Activated CD8-positive, alpha-beta memory T cell treated with anti-CD3 and anti-CD28 coated beads for 1 hour (primary cell): ENCODE measurements at places on chromosomes 1 and 21.

GRCh38 chr1:2785631-2786328, 15.7 kb downstream of the TTC34 start:
- DNase-seq = no peak

DNA sequence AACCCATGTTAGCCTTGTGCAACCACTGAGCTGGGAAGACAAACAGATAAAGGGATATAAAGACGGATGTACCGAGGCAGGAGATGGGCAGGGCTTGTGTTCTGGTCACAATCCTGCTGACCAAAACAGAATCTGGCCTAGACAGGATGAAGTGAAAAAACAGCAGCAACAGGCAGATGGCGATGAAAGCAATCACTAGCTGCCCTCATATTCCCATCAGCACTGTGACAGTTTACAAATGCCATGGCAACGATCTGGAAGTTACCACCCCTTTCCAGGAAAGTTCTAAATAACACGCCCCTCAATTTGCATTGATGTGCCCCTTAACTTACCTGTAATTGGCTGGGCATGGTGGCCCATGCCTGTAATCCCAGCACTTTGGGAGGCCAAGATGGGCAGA, 40.6 kb upstream of the CD46 start:
- DNase-seq = no peak

GRCh38 chr21:34807881-34808568, 139.2 kb downstream of the CLIC6 start:
- DNase-seq = peak; percentile 29

- no peak for DNase-seq
Observed at GRCh38 chr1:69611316-69611715, 43.6 kb downstream of the LRRC7 start.

DNA sequence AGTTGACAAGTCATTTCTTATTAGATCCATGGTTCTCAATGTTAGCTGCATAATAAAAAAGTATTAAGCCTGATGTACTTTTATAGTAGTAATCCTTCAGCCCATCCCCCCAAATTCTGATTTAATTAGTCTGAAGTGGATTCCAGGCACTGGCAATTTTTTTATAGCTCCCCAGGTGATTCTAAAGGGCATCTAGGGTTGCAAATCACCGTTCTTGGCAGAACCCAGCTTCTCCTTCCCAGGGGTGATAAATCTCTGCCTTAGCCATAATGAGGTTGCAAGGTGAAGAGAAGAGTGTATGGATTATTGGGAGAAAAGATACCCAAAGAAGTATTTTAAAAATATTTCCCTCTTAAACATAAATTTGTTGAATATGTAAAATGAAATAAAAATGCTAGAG, 43.0 kb upstream of the RXRG start:
- no peak for DNase-seq

GRCh38 chr1:205733438-205734175, 16.4 kb downstream of the NUCKS1 start:
- no peak for DNase-seq

- DNase-seq = no peak
Observed at GRCh38 chr1:209586221-209586740, 2.8 kb downstream of the CAMK1G start.

GRCh38 chr1:109059026-109059425, 16.8 kb downstream of the TAF13 start:
- no peak for DNase-seq

DNA sequence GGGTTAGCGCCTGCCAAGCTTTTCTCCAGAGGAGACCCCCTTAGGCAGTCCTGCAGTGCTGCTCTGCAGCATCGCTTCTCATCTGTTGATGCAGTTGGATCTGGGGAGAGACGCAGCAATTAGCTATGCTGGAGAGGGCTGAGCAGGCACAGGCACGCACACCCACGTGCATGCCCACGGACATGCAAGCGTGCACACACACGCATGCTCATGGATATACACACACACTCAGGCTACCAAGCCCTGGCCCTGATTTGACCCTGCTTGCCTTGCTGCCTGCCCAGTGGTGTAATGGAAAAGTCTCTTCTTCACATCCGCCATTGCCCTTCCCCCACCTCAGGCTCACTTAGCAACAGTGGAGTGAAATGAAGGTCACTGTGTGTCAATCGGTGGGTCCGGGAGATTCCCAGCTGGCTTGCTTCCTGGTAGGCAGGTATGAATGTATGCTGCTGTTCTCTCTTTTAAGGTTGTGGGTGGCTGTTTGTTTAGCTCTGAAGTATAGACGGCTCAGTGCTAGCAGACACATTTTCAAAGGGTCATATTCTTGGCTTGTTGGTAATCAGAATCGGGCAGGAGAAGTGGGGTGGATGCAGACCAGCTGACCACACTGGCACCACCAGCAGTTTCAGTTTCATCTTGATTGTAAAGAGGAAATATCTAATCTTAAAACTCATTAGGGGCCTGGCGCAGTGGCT, 9.5 kb downstream of the ATP1B1 start:
- DNase-seq = no peak

GRCh38 chr1:159873530-159874143, 11.2 kb upstream of the VSIG8 start:
- no peak for DNase-seq

- no peak for DNase-seq
Observed at GRCh38 chr1:143736562-143736961, 235.2 kb downstream of the FAM72C start.

DNA sequence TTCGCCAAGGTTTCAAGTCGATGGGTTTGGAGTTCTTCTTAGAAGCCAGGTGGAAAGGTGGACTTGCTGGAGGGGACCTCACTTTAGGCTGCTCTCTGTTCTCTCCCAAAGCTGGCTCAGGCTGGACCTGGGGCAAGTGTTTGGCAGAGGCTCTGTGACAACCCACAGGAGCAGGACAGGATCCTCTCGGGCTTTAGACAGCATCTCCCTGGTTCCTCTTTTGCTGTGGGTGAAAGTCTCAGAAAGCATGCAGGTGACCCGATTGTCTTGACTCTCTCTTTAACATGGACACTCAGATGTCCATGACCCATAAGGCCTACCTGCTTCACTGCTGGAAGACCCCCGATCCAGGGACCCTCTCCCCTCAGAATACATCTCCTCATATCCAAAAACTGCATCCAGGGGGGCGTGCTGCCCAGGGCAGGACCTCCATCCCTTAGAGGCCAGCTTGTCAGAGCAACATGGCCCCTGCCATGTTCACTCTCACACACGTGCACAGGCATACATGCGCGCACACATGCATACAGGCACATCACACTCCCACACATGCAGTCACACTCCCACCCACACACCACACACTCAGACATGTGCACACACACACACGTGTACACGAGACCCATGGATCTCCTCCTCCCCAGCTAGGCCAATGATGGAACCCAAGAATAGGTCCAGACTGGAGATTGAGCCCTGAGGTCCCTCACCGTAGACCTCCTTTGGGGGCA, 21.3 kb downstream of the MRPL37 start:
- no peak for DNase-seq

- DNase-seq = no peak
Observed at GRCh38 chr1:19483261-19483660, 2.1 kb downstream of the CAPZB start.

DNA sequence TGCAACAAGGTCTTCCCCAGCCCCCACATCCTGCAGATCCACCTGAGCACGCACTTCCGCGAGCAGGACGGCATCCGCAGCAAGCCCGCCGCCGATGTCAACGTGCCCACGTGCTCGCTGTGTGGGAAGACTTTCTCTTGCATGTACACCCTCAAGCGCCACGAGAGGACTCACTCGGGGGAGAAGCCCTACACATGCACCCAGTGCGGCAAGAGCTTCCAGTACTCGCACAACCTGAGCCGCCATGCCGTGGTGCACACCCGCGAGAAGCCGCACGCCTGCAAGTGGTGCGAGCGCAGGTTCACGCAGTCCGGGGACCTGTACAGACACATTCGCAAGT, 3.8 kb downstream of the ZBTB18 start:
- no peak for DNase-seq

DNA sequence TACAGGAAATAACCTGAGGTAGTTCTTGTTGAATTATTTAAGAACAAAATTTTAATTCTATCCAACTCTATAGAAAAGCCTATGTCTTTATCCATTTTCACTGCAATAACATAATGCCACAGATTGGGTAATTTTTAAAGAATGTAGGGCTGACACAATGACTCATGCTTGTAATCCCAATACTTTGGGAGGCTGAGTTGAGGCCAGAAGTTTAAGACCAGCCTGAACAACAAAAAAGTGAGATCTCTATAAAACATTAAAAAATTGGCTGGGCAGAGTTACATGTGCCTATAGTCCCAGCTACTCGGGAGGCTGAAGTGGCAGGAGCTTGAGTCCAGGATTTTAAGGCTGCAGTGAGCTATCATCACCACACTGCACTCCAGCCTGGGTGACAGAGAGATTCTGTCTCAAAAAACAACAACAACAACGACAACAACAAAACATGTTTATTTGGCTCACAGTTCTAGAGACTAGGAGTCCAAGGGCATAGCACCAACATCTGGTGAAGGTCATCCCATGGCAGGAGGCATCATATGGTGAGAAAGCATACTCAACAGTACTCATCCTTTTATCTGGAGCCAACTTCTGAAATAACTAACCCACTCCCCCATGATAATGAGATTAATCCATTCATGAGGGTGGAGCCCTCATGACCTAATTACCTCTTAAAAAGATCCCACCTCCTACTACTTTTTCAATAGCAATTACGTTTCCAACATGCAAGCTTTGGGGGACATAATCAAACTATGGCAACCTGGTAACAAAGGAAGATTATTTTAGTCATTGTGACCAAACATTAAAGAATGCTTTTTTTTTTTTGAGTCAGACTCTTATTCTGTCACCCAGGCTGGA, 59.6 kb downstream of the ABL2 start:
- no peak for DNase-seq

GRCh38 chr1:89088572-89088971, 23.6 kb upstream of the GBP1 start:
- no peak for DNase-seq

GRCh38 chr1:57450981-57451380, 27.1 kb upstream of the DAB1 start:
- DNase-seq = no peak

- no peak for DNase-seq
Observed at GRCh38 chr1:31952825-31953220, 14.7 kb upstream of the PTP4A2 start.

GRCh38 chr1:223870617-223871574, 25.1 kb upstream of the TP53BP2 start:
- DNase-seq = no peak

DNA sequence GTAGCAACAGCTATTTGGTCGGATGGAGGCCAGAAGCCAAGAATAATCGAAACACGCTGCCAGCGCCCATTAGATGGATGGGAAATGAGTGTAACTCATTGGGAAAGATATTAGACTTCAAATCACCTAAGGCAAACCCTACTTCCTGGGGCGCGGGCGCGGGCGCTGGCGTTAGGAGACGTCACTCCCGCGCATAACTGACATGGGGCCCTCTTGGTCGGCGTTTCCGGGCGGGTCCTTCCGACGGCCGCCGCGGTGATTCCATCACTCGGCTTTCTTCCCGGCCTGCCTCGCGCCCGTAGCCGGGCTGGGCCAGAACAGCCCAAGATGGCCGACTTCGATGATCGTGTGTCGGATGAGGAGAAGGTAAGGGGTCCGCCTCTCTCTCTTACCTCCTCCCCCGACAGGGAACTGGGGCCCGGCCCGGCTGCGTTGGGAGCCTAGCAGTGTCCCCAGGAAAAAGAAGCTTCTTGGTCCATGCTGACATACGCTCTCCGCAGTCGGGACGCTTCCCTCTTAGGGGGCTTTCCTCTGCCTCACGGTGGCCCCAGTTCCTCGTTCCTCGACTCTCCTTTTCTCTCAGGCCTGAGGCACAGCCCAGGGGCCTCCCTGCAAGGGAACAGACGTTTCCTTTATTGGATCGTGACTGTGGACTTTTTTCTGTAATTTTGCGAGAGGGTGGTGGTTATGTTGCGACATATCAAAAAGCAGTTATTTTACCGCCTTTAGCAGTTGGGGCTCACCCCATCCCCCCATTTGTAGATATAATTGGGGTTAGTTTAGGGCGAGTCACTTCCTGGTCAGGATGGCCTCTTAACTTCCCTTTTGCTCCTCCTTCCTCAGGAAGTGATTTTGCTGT, at the start of gene CAPZA1:
TSS of gene CAPZA1 (plus strand) at position 315 of the 859 bp plus-strand sequence. CDS start at position 328, 13 bp downstream.
- peak; percentile 74 for DNase-seq

DNA sequence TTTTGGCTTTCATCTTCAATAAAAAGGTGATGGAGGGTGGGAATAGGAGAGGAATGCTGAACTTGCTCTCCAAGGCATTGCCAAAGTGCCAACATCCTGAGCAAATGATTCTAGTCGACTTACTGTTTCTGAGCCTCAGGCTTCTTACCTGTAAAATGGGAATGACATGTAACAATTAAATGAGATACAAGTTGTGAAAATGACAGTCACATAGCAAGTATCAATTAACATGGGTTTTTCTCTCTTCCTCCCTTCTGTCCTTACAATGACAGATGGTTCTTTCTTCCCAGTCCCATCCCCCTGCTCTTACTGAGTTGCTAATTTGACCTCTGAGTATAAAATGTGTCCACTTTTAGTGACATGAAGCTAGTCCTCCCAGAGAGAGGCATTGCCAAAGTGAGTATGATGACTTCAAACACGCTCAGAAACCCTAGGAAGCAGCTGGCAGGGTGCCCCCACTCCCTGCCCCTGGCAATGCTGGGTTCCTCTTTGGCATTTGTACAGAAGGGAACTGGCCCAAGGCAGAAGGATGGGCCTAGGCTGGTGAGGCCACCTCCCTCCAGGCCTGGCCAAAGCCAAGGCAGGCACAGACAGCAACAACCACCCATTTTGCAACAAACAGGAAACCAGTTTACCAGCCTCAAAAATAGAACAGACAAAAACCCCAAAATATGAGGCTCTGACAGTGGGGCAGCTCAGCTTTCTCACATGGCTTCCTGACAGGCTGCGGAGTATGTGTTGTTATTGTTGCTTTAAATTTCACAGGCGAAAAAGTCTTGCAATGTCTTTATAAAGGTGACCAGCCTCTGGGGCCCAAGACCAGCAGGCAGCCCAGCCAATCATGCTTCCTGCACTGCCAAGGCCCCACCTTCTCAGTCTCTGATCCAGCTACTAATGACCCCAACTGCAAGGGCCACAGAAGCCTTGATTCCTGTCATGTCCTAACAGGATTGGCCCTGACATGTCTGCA, 115.9 kb downstream of the HIVEP3 start:
- no peak for DNase-seq

- no peak for DNase-seq
Observed at GRCh38 chr21:39527664-39528381, 76.1 kb downstream of the SH3BGR start.

- DNase-seq = no peak
Observed at GRCh38 chr21:38228115-38228514, 28.7 kb upstream of the KCNJ15 start.

- DNase-seq = no peak
Observed at GRCh38 chr1:241457421-241457820, 62.1 kb downstream of the FH start.

- DNase-seq = no peak
Observed at GRCh38 chr1:109078317-109078716, 2.5 kb upstream of the TAF13 start.

- DNase-seq = no peak
Observed at GRCh38 chr1:178417858-178418257, 78.9 kb downstream of the CLEC20A start.

DNA sequence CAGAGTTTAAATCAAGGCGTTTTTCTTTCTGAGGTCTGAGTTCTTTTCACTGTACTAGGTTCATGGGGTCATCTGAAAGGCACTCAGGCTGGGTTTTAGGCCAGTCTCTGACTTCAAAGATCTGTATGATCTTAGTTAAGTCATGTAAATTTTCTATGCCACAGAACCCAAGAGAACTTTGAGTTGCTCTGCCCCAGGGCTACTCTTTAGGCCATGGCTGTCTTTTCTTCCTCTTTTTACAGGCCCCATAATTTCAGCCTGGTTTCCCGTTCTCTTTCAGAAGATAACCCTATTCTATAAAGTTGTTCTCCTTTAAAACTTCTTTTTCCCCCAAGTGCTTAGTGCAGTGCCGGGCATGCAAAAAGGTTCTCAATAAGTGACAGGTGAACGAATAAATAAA, 26.1 kb downstream of the METTL13 start:
- no peak for DNase-seq
